ENCODE measurements at places on chromosomes 1 and 21. TPM values are rescaled to one million over a fixed set of nuclear protein-coding genes. Genes with fewer than 3 reads are reported as not detected.

GRCh38 chr1:63653976-63654375 is 60.8 kb downstream of the PGM1 start:
- no peak overlapping the region for H3K4me3 ChIP-seq
- no peaks in the 10 kb centered on the region for H3K27me3 ChIP-seq
- peaks cover 35% of the 10 kb centered on the region for H3K4me1 ChIP-seq
- H3K36me3 ChIP-seq = peaks cover 17% of the 10 kb centered on the region
- no peak overlapping the region for H3K27ac ChIP-seq

- no peaks in the 10 kb centered on the region for H3K27me3 ChIP-seq
- no peak for DNase-seq
- H3K4me3 ChIP-seq = no peak overlapping the region
- H3K27ac ChIP-seq = no peak overlapping the region
Measured at GRCh38 chr1:55181666-55182065, 33.5 kb downstream of the USP24 start.

- no peak overlapping the region for H3K4me3 ChIP-seq
- no peaks in the 10 kb centered on the region for H3K36me3 ChIP-seq
- no peak overlapping the region for H3K27ac ChIP-seq
Measured at GRCh38 chr21:29376556-29376955, 77.8 kb downstream of the BACH1 start.

JAM2 gene
- not detected for total RNA-seq
